ENCODE measurements at places on chromosomes 16 and 17.

GRCh38 chr17:1810450-1811103 is 19.1 kb downstream of the SMYD4 start:
- no peak for DNase-seq

DNA sequence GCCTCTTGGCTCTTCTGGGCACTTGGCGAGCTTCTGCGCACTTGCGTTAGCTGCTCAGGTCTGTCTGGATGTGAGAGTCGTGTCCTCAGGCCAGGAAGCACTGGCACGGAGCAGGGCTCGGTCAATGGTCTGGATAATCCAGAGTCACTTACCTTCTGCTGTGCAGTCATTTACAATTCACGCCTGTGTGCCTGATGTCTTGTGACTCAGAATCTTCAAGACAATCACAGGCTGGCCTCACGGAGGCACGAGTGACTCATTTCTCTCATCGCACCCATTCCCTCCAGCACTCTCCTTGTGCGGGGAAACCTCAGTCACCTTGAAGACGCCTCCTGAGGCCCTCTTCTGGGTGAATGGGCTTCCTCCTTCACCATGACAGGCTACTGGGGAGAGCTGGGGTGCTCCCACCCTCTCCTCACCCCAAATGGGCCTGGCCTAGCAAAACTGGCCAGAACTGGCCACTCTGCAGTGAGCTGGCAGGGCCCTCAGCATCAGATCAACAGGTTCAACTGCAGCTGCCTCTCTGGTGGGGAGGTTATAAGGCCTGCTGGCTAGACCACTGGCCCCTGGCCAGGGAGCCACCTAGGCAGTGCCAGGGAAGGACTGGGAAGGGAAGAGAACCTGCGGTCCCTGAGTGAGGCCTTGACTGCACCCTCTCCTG is 1.9 kb upstream of the CAPN15 start:
- DNase-seq = no peak

DNA sequence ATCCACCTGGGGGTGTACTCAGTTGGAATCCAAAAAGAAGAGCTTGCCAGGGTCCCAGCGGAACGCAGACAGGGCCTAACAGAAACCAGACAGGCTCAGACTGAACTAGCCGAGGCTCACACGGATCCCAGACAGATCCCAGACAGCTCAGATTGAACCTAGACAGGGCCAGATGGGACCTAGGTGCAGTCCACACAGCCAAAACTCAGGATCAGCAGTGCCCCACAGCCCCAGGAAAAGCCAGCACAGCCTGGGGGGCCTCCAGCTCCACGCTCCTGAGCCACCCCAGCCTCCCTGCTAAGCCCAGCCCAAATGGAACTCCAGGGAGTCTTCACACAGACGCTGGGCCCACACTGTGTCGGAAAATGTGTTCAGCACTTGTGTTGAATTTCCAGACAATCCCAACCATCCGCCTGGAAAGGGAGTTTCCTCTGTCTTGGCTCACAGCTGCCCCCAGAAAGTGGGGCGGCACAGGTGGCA is 7.5 kb downstream of the STX1B start:
- no peak for DNase-seq

- DNase-seq = no peak
These were observed 42.1 kb upstream of the DLX4 start for GRCh38 chr17:49926886-49927285.

GRCh38 chr17:7225711-7226331 is 6.1 kb downstream of the ACADVL start:
- no peak for DNase-seq

GRCh38 chr17:77363821-77364361 is 223.1 kb downstream of the SEC14L1 start:
- no peak for DNase-seq

DNA sequence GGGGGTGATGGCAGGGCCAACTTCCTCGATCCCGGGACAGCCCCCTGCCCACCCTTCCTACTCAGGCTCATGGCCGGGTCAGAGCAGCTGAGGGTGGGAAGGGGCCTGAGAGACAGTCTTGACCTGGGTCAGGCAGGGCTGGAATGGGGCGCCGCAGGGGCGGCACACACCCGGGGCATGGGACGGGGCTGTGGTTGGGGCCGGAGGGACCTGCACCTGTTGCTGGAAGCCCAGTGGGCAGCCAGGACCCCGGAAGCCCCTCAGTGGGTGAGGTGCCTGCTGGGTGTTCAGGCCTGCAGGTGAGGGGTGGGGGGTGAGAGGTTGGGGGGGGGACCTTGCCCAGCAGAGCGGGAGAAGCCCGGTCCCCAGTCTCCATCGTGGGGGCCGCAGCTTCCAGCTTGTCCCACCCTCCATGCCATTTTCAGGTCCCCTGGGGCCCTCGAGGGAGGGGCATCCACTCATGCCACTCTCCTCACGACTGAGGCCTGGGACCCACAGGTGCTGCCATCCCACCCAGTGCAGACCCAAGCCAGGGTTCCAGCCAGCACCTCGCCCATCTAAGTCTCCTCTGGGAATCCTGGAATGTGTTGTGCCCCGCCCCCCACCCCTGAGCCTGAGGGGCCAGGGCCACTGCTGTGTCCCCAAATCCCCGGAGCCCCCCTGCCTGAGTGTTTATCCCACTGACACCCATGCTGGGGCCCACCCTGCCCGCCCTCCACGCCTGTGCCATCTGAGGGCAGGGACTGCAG is 43.4 kb upstream of the ACSF3 start:
- DNase-seq = no peak

Data from iPS-NIHi11 (cell line).